ENCODE measurements at places on chromosomes 5 and 9.
A peak's percentile ranks its signal among the peaks of the same experiment; 100 is the strongest.

DNA sequence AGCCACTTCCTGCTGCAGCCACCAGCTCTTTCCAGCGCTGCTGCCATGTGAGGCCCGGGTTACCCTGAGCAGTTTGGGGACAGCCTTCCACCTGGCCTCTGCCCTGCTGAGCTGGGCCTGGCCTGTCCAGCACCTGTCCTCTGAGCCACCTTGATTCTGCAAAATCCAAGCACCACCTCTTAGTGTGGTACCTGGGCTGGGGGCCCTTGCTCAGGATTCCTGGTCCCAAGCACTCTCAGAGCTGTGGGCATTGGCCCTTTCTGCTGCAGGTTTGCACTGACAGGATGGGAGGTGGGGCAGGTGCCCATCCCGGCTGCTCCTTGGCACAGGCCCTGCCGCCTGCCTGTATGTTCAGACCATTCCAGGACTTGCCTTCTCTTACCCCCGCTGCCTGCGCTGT, 309.2 kb upstream of the IRX4 start:
- DNase-seq: no peak

DNA sequence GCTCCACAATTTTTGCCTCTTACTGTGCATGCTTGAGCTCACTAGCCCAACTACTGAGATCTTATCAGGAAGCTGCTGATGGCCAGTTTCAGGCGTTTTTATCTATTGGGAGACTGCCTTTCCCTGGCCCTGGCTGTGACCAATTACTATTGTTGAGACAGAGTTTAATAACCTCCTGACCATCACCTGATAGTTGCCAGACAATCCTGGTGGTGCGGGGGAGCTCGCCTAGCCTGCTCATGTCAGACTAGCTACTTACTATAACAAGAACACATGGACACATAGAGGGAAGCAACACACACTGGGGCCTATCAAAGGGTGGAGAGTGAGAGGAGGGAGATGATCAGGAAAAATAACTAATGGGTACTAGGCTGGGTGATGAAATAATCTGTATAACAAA, 13.0 kb upstream of the OXCT1 start:
- no peak for DNase-seq

- DNase-seq: peak; percentile 46
Observed at GRCh38 chr5:132677191-132677590, 3.4 kb downstream of the IL4 start.

- DNase-seq: no peak
Observed at GRCh38 chr9:97771641-97772040, 74.5 kb upstream of the XPA start.

DNA sequence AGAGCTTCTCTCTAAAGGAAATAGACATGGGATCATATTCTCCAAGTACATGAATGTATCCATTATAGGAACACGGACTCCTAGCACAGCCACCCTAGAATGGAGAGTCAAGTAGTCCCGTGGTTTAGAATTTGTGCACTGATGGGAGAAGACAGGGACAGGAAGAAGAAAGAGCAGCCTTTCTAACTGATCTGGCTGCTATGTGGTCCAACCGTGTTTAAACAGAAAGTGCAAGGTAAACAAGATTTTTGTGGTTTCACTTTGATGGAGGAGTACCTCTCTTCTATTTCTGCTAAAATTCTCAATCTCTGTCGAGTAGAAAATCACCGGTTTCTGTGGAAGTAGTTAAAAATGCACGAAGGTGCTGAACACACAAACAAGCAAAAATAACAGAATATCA, 171.3 kb downstream of the ST8SIA4 start:
- DNase-seq: no peak

GRCh38 chr9:4119778-4120554, 179.9 kb downstream of the GLIS3 start:
- DNase-seq: no peak

GRCh38 chr5:140978260-140978659, 12.0 kb downstream of the PCDHAC2 start:
- no peak for DNase-seq

DNA sequence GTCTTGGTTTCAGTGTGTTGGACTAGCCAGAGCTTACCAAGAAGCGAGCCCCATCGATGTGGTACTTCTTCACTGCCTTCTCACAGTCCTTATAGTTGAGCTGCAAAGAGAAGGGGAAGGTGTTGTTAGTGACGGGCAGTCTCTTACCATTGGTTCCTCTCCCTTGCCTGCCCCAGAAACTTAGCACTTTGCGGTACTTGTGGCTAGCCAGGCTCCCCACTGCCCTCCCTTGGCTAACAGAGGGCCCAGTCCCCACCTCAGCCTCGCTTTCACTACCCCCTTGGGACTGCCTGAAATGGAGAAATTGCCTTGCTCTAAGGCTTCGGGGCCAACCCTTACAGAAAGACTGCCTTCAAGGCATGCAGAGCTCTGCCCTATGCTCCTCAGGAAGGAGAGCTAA, 4.3 kb downstream of the LCP2 start:
- no peak for DNase-seq

DNA sequence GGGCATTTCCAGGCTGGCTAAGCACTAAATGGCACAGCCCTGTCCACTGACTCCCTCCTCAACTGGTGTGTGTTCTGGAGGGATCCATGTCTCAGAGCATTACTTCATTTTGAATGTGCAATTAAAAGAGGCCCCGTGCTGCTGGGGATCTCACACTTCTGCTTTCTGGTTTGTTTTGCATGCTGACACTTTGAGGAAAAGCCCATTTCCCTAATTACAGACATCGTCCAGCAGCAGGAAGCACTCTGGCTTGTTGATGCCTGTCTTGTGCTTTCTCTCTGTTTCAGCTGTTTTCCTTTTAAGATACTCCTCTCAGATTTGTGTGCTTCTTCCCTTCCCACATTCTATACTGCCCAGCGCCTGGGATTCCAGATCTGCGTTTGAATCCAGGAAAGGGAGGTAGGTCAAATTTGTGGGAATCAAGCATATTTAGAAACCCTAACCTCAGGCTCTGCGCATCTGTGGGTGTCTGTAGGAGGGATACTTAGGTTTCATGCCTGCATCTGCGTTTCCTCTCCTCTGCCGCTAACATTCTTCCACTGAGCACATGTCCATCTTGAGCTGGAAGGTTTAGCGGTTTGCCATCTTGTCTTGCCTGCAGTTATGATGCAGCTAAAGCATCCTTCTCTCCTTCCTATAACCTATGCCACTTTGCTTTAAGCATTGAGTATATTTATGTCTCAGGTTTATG, 25.7 kb downstream of the SYK start:
- no peak for DNase-seq

- no peak for DNase-seq
Observed at GRCh38 chr5:143063175-143063970, 293.2 kb downstream of the ARHGAP26 start.

- no peak for DNase-seq
Observed at GRCh38 chr5:67643536-67643935, 446.9 kb upstream of the CD180 start.

DNA sequence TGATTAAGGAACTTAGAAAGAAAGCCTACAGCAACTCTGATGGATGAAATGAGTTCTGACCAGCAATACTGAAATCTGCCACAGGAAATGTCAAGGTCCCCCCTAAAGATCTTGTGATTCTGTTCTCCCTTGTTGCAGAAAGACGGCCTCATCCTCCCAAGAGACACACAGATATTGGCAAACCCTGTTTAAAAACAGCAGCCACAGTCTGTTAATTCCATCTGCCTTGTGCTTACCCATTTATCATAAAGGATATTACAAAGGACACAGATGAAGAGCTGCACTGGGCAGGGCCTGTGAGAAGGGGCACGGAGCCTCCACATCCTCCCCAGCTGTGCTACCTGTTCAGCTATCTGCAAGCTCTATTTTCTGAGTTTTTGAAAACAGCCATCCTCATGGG, 15.2 kb downstream of the RAPGEF1 start:
- no peak for DNase-seq

DNA sequence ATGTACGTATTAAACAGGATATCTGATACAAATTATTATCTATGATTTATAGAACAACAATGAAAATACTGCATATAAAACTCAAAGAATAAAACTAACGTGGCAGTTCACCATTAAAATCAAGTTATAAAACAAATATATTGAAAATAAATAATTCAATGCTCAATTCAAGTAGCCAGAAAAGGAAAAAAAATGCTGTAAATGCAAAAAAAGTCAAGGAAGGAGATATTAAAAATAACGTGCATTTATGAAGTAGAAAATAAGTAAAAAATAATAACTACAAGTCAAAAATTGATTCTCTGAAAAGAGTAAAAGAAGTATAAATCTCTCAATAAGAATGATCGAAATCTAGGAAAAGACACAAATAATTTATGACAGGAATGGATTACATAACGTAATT, 460.5 kb upstream of the CD180 start:
- DNase-seq: no peak
